ENCODE measurements at places on chromosomes 1 and 21. TPM values are rescaled to one million over a fixed set of nuclear protein-coding genes. Genes with fewer than 3 reads are reported as not detected.

Gene GPR153
- 5.8 TPM for total RNA-seq

Gene UBXN10
- not detected for total RNA-seq

Gene CELA3A
- not detected for total RNA-seq

Gene VWA1
- total RNA-seq: 27.2 TPM

Gene SYCP1
- not detected for total RNA-seq

Gene PRAMEF2
- total RNA-seq: not detected

DNA sequence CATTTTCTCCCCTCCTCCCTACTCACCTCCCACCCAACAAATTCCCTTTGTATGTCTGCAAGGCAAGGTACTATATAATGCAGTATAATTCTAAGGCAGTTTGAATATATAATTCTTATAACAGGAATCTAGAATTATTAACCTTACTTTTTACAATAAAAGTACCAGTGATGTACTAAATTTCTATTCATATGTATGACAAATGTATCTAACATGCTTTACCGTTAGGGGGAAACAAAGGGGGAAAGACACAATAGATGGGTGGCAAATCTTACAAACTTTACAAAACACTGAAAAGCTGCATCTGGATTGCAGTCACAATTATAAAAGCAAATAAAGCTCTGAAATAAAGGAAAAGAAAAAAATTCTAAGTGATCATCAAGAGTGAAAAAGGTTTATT lies 2.3 kb downstream of the PIK3R3 start:
- DNase-seq: no peak
- peak overlapping the region; percentile 96 for H3K4me3 ChIP-seq
- H3K27ac ChIP-seq: peak overlapping the region; percentile 100
- H3K4me1 ChIP-seq: peaks cover 56% of the 10 kb centered on the region

DNA sequence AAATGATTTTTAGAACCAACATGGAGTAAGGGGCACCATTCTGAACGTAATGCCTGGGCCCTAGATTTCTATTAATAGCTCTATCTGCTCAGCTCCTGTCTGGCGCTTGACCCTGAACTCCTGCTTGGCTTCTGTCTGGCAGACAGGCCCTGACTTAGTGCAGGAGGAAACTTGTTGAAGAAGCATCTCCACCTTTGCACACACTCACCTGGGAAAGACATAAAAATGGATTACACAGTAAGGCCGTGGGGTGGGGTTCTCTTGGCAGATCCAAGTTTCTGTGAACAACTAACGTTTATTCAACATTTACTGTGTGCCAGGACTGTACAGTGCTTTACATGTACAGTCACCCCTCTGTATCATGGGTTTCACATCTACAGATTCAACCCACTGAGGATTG lies 62.1 kb upstream of the CNIH3 start:
- no peak overlapping the region for H3K27ac ChIP-seq
- DNase-seq: no peak
- peaks cover 5% of the 10 kb centered on the region for H3K4me1 ChIP-seq
- no peaks in the 10 kb centered on the region for H3K36me3 ChIP-seq
- no peak overlapping the region for H3K4me3 ChIP-seq

GRCh38 chr1:206654828-206655227 lies 19.5 kb downstream of the DYRK3 start:
- no peak overlapping the region for H3K4me3 ChIP-seq
- H3K36me3 ChIP-seq: no peaks in the 10 kb centered on the region
- DNase-seq: no peak
- no peak overlapping the region for H3K27ac ChIP-seq
- peaks cover 15% of the 10 kb centered on the region for H3K27me3 ChIP-seq
- peaks cover 28% of the 10 kb centered on the region for H3K4me1 ChIP-seq

DNA sequence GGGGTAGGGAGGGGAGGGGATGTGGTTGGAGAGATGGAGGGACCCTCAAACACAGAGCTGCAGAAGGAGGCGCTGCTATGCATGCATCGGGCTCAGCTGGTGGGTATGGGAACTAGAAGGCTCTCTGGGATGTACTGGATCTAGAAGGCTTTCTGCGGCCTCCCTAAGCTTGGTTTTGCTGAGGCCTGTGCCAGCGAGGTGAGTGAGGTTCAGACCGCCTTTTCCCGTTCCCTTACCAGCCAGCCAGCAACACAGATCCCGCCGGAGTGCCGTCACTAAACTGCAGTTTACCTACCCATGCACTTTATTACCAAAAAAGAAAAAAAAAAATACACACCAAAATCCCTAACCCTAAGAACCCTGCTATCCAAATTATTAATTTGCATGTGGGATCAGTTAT lies 180.2 kb downstream of the PRDM16 start:
- H3K27me3 ChIP-seq: peaks cover 6% of the 10 kb centered on the region
- no peaks in the 10 kb centered on the region for H3K4me1 ChIP-seq
- no peak overlapping the region for H3K4me3 ChIP-seq
- H3K36me3 ChIP-seq: peaks cover 3% of the 10 kb centered on the region

- peaks cover 18% of the 10 kb centered on the region for H3K4me1 ChIP-seq
- H3K27ac ChIP-seq: no peak overlapping the region
- no peaks in the 10 kb centered on the region for H3K27me3 ChIP-seq
- DNase-seq: no peak
- H3K4me3 ChIP-seq: no peak overlapping the region
Measured at GRCh38 chr1:173995475-173995874, 26.7 kb downstream of the RC3H1 start.

DNA sequence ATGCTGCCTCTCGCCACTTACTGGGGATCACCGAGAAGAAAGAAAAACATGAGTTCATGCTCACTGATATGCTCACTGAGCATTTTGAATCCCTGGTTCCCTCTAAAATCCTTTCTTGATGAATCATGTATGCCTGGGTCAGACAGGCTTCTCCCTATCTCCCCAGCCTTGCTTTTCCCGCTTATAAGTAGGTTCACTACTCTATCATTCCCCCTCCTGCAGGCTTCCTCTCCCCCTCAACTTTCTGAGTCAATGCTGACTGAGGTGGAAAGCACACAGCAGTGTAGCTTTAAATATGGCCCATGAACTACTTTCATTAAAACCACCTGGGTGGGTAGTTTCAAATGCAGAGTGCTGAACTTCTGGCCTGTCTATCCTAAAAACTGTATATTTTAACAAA lies 41.7 kb downstream of the FMO4 start:
- H3K27ac ChIP-seq: no peak overlapping the region
- peaks cover 7% of the 10 kb centered on the region for H3K27me3 ChIP-seq
- DNase-seq: no peak
- H3K4me1 ChIP-seq: no peaks in the 10 kb centered on the region

DNA sequence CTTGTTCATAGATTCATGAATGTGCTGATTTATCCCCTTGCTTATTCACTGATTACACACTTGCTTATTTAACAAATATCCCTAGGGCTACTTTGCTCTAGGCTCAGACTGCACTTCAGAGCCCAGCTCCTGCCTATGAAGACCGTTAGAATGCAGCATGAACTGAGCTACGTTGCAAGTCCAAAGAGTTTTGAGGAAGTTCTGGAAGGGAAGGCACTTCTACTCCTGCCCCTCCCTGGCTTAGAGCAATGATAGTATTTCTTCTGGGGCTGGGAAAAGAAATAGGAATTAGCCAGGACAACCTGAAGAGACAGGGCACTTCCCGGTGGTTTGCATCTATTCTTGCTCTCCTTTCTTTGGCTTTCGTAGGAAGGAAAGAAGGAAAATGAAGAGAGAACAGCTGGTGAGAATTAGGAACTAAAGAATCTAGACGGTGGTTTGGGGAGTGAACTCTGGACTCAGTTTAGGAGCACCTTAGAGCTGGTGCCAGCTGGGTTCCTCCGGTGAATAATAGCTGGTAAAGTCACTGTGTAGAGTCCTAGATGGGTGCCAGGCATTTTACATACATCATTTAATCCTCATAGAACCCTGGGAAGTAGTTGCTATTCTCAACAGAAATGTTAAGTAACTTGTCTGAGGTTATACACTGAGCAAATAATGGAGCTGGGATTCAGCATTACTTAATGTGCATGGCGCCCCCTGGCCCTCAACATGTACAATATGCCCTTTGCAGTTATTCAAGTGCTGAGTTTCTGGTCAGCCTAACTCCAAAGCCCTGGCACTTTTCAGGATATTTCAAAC lies 65.9 kb downstream of the NDUFS5 start:
- peaks cover 8% of the 10 kb centered on the region for H3K4me1 ChIP-seq
- no peak overlapping the region for H3K27ac ChIP-seq
- H3K36me3 ChIP-seq: no peaks in the 10 kb centered on the region
- no peak for DNase-seq

GRCh38 chr1:213821175-213821942 lies 166.4 kb upstream of the PROX1 start:
- no peaks in the 10 kb centered on the region for H3K36me3 ChIP-seq
- DNase-seq: no peak
- no peak overlapping the region for H3K4me3 ChIP-seq
- H3K27ac ChIP-seq: no peak overlapping the region

DNA sequence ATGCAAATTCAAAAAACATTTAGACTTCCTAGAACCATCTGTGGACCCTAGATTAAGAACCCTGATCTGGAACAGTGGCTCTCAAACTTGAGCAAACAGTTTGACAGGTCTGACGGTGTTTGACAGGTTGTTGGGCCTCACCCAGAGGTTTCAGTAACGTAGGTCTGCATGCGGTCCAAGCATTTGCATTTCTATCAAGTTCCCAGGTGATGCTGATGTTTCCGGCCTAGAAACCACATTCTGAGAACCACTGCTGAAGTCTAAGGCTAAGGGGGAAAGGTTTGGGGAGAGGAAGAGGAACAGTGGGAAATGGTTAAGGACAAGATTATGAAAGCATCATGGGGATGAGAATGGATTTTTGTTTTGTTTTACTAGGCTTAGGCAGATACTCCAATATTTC lies 48.6 kb downstream of the MDM4 start:
- H3K4me3 ChIP-seq: no peak overlapping the region
- no peak overlapping the region for H3K27ac ChIP-seq
- H3K4me1 ChIP-seq: peaks cover 10% of the 10 kb centered on the region

DNA sequence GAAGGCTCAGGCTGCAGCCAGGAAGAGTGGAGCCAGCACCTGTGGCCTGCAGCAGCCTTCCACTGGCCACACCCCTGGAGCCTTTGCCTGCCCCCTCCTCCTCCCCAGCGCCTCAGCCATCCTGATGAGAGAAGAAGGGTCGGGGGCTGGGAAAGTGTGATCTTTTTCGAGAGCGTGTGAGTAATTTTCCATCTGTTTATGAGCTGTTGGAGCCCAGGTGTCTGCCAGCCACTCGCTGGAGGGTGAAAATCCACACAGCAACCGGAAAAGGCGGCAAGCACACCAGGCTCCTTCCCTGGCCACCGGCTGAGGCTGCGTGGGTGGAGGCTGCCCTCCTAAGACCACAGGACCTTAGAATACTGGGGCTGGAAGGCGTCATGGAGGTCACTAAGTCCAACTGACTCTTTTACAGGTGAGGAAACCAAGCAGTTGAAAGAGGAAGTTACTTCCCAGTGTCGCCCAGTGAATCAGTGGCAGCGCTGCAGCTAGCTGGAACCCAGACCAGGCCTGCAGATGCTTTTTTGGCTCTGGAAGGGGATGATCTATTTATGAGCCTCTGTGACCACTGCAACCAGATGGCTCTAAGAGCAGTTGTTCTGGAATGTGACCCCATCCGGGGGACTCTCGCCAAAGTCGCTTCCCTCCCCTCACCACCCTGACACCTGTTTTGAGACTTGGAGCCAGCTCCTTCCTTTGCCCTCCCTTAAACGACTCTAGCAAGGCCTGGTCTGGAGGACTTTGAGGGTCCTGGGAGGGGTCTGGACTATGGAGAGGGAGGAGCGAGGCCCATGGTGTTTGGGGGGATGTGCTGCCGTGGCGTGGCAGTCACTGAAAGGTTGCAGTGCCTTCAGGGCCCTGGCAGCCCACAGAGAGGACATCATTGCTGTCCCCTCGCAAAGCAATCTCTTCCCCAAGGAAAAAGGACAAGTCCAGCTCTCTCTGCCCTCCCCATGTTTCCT lies 54.5 kb downstream of the LGR6 start:
- no peaks in the 10 kb centered on the region for H3K36me3 ChIP-seq
- H3K27ac ChIP-seq: no peak overlapping the region
- peaks cover 4% of the 10 kb centered on the region for H3K4me1 ChIP-seq
- H3K27me3 ChIP-seq: peaks cover 2% of the 10 kb centered on the region
- no peak overlapping the region for H3K4me3 ChIP-seq

DNA sequence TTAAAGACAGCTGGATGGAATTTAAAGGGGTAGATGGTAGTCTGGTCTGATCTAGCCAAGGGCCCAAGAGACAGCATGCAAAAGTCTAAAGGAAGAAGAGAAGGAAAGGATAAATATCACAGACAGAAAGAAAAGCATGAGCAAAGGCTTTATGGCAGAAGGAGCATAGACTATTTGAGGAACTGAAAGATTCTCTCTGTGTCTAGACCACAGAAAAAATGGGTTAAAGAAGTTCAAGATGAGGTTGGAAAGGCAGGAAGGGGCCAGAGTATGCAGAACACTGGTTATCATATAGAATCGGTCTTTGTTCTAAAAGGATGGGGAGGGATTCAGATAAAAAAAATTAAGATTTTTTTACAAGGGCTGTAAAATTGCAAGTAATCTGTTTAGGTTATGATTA lies 136.8 kb upstream of the SGIP1 start:
- no peak for DNase-seq
- no peaks in the 10 kb centered on the region for H3K27me3 ChIP-seq
- H3K4me3 ChIP-seq: no peak overlapping the region

GRCh38 chr1:185325413-185325812 lies 8.4 kb upstream of the IVNS1ABP start:
- no peaks in the 10 kb centered on the region for H3K27me3 ChIP-seq
- no peak overlapping the region for H3K27ac ChIP-seq
- no peak overlapping the region for H3K4me3 ChIP-seq
- H3K4me1 ChIP-seq: no peaks in the 10 kb centered on the region
- H3K36me3 ChIP-seq: no peaks in the 10 kb centered on the region
- no peak for DNase-seq

- H3K27me3 ChIP-seq: no peaks in the 10 kb centered on the region
- DNase-seq: no peak
- peaks cover 42% of the 10 kb centered on the region for H3K4me1 ChIP-seq
- no peak overlapping the region for H3K27ac ChIP-seq
- no peak overlapping the region for H3K4me3 ChIP-seq
Measured at GRCh38 chr1:91011726-91012125, 10.1 kb downstream of the ZNF644 start.

DNA sequence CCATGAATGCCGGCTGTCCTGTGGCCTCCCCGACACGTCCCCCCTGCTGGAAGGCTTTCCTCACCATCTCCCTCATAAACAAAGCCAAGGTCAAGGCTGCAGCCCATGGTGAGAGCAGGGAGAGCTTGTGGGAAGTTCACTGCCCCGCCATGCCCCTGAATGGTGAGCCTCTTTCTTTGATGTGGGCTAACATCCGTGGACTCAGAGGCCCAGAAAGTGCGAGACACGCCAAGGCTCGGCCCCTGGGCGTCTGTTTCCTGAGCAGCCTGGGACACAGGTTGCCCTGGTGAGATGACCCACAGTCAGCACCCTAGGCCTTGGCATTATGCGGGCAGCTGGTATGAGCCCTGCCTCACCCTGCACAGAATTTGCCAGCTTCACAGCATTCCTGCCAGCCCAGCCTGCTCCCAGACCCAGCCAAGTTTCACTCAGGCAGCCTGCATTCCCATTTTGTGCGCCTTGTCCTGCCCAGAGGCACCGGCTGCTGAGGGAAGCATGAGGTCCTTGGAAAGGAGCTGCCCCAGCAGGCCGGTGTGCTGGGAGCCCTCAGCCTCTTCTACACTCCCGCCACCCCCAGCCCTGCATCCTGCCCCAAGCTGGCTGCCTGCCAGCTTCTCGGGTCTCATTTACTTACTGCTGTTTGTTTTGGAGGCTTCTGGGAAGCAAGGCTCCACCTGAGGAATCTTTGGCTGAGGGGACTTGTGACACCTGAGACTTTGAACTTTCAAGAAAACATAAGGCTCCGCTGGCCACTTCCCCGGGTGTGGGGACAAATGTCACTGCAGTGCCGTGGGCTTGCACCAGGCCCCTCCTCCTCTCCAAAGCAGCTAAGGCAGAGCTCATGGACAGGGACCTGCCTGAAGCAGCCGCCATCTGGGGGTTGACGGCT lies 31.9 kb downstream of the NEK2 start:
- H3K27ac ChIP-seq: peak overlapping the region; percentile 49
- H3K4me3 ChIP-seq: no peak overlapping the region
- H3K36me3 ChIP-seq: no peaks in the 10 kb centered on the region
- H3K27me3 ChIP-seq: no peaks in the 10 kb centered on the region
